ENCODE measurements at places on chromosomes 2 and 18.
A peak's percentile ranks its signal among the peaks of the same experiment; 100 is the strongest.

DNA sequence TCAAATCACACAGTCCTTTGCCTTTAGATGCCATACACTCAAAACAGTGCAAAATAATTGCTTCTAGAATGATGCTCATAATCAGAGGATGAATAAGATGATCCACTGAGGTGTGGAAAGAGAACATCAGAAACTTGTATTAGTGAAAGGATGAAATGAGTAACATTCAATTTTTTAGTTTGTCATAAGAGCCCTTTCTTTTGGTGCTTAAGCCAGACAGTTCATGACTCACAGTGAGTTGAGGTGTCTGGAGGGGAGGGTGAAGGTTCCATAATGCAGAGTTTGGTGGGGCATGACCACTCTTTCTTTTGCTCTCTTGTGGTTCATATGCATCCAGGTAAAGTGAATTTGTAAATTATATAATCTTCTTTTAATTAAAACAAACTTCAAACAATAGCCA lies 415.0 kb upstream of the CELF4 start:
- DNase-seq, result no peak

DNA sequence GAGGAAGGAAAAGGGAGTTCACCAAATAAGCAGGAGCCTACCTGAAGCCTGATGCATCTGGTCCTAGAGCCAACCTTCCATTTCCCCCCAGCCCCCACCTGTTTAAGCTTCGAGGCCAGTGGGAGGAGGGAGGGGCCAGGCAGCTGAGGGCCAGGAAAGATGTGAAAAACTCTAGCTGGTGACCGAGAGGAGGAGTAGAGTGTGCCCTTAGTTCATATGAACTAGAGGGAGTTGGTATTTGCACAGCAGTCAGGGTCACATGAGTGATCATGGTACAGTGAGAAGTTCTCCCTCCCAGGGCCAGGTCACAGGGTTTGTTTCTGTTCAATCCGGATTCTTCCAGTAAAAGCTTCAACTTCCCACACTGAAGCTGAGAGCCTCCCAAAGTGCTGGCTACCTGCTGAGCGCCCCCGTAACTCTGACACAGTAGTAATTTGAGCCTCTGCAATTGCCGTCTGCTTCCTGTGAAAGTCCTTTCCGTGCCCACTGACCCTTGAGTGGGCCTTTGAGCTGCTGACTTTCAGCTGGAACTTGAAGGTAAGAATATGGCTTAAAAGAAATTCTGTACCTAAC lies at the start of gene SULT1C2:
Gene SULT1C2, plus strand, starts transcription at position 362 of the 573 bp plus-strand sequence. CDS start 4,773 bp downstream, outside the sequence.
- no peak for DNase-seq

GRCh38 chr2:196068271-196069209 lies at the start of gene DNAH7:
TSS of gene DNAH7 (minus strand) at chr2:196068837. CDS start at chr2:196068711, 126 bp downstream.
- DNase-seq, result peak; percentile 87

DNA sequence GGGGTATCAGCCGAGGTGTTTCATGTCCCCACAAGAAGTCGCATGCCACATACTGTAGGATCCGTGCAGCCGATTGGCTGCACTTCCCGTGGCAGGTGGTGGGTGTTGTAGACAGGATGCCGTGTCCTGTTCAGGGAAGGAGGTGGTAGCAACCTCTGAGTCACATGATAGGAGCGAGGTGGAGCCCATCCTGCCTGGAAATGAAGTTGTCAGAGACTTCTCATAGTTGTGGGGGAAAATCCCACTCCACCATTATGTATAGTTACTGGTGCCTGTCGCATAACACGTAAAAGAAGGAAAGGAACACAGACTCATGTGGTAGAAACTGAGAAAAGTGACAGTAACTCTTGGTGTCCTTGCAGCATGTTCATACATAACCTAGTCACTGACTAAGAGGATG lies 91.4 kb upstream of the IL1R2 start:
- no peak for DNase-seq

GRCh38 chr2:171044416-171044815 lies 115.4 kb downstream of the GORASP2 start:
- no peak for DNase-seq

- DNase-seq, result no peak
Observed at GRCh38 chr2:184419744-184420143, 178.6 kb upstream of the ZNF804A start.

DNA sequence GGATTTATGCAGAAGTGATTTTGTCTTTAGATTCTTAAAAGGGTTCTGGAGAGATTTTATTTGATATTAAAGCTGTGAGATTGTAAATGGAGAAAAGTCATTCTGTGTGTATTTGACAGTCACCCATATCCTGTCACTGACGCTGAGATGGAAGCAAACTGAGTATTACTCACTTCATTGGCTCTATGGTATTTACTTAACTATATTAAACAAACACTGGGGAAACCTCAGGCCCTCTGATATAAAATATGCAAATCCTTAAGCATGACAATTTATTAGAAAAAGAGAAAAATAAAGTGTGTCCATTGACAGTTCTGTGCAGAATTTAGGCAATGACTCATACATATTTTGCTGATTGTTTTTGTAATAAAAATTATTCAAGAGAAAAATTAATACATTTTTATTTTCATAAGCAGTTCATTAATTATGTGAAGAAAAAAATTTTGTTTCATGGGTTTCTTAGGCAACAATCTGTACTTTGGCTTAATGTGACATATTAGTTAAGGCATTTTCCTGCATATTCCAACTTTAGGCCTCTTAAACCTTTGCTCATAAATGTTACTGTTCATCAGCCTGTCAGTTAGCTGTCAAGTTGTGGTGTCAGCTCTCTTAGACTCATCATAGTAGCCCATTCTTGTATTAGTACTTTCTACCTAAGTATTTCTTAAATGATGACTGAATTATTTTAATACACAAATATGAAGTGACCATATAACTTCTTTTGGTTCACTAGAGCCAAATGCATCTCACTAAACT lies 99.9 kb downstream of the PARD3B start:
- no peak for DNase-seq

All from hematopoietic multipotent progenitor cell treated with erythropoietin and hydrocortisone succinate and interleukin-3 and kit ligand, for 8 days (in vitro differentiated cells).